ENCODE measurements at places on chromosomes 1 and 21.

DNA sequence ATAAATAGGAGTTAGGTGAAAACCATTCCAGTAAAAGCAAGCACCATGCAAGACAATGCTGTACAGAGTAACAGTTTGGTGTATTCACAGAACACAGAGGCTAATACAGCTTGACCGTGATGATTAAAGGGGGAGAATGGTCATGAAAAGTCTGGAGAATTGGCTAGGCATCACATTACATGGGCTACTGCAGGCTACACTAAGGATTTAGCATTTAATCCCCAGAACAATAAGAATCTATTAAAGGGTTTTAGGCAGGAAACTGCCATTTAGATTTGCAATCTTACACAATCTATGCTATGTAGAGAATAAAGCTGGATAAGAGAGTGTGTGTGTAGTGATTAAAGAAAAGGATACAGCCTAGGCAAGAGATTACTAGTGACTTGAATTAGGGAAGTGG is 30.6 kb downstream of the HFM1 start:
- DNase-seq, result no peak

DNA sequence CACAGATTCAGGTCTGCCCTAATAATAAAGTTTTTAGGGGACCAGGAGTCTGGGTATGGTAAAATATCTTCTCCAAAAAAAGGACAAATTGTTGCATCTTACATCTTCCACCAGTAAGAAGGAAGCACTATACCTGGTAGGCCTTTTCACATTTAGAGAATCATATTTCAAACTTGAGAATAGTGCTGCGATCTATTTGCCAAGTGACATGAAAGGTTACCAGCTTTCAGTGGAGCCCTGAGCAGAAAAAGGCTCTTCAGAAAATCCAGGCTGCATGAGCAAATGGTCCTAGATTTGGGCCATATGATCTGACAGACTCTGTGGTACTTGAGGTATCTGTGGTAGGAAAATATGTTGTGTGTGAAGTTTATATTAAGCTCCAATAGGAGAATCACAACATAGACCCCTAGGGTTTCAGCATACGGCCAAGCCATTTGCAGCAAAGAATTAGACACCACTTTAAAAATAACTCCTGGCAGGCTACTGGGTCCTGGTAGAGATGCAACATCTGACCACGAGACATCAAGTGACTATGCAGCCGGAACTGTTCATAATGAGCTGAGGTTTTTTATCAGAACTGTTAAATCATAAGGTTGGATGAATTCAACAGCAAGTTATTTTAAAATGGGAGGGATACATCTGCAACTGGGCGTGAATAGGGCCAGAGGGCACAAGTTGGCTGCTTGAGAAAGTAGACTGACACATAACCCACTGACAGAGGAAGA is 38.6 kb upstream of the CCDC190 start:
- DNase-seq, result no peak

DNA sequence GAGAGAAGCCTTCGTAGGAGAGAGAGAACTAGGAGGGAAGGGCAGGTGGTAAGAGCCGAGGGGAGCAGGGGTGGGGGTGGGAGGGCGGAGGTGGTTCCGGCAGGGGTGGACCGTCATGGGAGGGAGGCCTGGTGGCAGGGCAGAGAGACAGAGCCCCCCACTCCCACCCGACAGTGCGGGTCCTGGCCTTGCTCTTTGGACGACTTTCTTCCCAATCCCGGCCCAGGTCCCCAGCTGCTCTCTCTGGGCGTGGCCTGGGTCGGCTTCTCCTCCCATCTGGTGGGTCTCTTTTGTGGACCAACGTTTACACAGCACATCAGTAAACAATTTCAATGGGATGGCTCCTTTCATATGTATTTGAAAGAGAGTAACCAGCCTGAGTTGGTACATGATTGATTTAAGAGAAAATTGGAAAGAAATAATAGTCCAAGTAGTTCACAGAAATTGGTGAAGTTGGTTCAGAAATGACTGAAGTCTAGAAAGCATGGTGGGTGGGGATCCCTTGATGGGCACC is 56.9 kb downstream of the LDLRAD2 start:
- DNase-seq, result no peak

GRCh38 chr1:238982736-238983135 is 403.6 kb upstream of the CHRM3 start:
- DNase-seq, result no peak

- no peak for DNase-seq
Measured at GRCh38 chr1:16195518-16195905, 16.9 kb downstream of the ARHGEF19 start.

DNA sequence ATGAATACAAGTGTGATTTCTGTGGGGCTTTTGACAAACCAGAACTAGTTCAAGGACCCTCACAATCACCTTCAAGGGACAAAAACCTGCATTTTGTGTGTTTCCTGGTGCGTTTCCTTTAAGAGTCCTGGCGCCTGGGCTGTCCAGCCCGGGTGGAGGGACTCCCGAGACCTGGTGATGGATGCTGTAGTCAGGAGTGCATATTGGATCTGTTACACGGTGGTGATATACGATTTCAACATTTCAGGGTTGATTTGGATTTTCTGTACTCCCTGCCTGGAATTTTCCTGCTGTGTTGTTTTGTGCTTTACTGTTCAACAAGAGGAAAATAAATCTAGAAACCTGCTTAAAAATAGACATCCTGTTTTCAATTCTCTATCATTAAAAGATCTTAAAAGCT is 162.0 kb downstream of the KIF26B start:
- no peak for DNase-seq

DNA sequence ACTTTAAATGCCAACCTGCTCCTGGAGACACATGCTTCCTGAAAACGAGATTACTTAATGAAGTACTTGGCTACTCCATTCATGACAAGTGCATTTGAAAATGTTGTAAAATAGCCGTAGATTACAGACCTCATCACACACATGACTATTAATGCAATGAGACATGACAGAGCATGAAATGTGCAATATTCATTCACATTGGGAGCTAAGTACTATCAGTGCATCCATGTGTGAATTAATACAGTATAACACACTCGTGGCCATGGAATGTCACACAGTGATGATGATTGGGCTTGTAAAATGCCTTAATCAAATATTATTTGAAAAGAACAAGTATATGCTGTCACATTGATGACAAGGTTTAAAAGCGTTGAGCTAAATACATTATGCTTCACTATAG is 407.0 kb downstream of the AMY1C start:
- no peak for DNase-seq

- no peak for DNase-seq
Measured at GRCh38 chr1:227260433-227260832, 57.9 kb downstream of the CDC42BPA start.

DNA sequence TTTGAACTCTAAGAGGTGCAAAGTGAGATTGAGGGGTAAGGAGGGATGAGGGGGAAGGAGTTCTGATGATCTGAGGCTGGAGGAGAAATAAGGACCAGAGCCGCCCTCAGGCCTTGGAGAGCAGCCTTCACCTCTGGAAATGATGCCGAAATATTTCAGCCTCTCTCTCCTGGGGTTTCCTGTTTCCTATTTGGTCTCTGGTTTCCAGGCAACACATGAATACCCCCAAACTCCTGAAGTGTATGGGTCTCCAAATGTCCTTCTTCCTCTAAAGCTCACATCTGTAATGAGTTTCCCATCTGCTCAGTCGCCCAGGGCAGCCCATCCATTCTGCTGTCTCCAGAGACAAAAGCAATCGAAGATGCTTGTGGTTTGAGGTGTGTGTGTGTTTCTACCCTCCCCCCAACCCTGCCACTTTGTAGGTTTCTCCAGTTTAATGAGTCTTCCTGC is 52.0 kb upstream of the FAM20B start:
- DNase-seq, result no peak

DNA sequence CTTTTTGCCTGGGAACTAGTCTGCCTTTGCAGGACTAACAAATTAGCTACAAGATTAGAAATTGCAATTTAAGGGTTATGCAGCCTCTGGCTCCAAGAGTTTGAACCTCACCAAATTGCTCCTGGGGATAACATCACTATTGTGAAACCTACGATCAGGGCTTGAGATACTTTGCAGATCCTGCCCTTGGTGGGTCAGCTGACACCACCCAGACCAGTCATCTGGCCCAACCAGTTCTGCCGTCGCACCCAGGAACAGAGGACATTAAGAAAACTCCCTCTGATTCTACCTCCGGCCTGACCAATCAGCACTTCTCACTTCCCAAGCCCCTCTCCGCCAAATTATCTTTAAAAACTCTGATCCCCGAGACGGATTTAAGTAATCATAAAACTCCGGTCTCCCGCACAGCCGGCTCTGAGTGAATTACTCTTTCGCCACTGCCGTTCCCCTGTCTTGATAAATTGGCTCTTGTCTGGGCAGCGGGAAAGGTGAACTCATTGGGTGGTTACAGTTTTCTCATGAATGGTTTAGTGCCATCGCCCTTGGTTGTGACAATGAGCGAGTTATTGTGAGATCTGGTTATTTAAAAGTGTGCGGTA is 32.9 kb upstream of the B3GALT5 start:
- no peak for DNase-seq

DNA sequence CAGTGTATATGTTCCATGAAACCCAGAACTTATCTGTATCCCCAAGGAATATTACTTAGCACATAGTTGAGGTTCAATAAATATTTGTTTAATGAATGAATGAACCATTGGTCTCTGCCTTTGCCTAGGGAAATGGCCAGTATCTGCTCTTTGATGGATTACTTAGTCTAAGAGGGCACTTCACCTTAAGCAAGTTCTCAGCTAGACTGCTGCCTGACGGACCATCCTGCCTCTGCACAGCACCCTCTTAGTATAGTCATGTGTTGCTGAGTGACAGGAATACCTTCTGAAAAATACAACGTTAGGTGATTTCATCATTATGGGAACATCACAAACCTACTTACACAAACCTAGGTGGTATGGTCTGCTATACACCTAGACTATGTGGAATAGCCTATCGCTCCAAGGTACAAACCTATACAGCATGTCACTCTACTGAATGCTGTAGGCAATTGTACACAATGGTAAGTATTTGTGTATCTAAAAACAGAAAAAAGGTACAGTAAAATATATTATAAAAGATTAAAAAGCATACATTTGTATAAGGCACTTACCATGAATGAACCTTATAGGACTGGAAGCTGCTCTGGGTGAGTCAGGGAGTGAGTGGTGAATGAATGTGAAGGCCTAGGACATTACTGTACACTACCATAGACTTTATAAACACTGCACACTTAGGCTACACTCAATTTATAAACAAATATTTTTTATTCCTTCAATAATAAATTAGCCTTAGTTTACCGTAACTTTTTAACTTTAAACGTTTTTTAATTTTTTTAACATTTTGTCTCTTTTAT is 83.7 kb upstream of the LRRC8D start:
- no peak for DNase-seq

- DNase-seq, result no peak
Measured at GRCh38 chr21:15084668-15085067, 19.9 kb upstream of the NRIP1 start.

DNA sequence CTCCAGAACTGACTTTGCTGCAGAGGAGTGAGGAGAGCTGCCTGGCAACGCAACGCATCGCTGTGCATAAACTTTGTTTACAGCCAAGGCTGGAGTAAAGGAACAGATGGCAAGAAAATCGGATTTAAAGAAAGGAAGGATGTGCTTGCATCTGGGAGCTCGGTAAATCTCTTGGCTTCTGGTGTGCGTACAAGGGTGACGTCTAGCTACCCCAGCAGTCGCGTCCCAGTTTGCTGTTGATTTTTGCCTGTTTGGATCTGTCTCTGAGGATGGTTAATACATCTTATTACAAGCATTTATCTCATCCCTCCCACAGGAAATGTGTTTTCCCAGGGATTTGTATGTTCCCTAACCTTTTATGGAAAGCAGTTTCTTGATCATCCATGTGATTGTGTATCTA is 73.3 kb upstream of the RALGPS2 start:
- DNase-seq, result no peak

GRCh38 chr21:15293240-15293639 is 228.4 kb upstream of the NRIP1 start:
- no peak for DNase-seq

DNA sequence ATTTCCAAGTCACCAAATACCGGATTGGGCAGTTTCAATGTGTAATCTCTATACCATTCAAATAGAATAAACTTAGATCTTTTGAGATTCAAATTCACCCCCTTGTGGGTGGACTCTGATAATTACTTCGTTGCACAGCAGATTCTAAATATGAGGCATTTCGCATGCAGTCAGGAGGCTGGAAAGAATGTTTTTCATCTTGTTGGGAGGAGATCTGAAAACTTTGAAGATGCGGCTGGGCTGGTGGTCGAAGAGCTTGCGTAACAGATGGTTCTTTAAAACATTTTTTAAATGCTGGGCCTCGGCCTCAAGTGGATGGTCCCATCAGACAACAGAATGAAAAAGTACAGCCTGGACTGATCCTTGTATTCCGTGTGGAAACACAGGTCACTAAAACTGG is 10.4 kb downstream of the NR5A2 start:
- no peak for DNase-seq

GRCh38 chr1:200903793-200904192 is 9.1 kb downstream of the INAVA start:
- DNase-seq, result no peak

- peak; percentile 15 for DNase-seq
Measured at GRCh38 chr1:234731569-234732085, 121.6 kb upstream of the IRF2BP2 start.

- no peak for DNase-seq
Measured at GRCh38 chr1:171566467-171566866, 55.6 kb upstream of the MYOCOS start.

- no peak for DNase-seq
Measured at GRCh38 chr1:45329445-45329844, 2.8 kb downstream of the HPDL start.

- DNase-seq, result no peak
Measured at GRCh38 chr1:228988664-228989063, 253.4 kb downstream of the RHOU start.

GRCh38 chr21:37877888-37878684 is 38.2 kb downstream of the KCNJ6 start:
- no peak for DNase-seq

DNA sequence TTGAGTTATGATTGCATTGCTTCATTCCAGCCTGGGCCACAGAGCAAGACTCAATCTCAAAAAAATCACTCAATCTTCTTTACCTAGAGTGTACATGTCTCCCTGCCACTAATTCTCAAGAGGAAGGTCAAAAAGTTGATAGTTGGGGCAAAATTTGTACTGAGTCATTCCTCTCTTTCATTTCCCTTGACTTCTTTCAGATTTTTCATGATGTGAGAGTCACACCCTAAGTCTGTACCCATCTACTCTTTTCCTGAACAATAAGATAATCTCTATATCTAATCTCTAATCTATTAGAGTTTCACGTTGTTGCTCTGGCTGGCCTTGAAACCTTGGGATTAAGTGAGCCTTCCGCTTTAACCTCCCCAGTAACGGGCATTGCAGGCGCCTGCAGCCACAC is 1.1 kb upstream of the BRDT start:
- DNase-seq, result no peak

Data from stimulated activated naive CD4-positive, alpha-beta T cell treated with Interleukin-2 at 50 U/mL for 16 hours (primary cell).